ENCODE measurements at places on chromosomes 16 and 17.
A peak's percentile ranks its signal among the peaks of the same experiment; 100 is the strongest.

GRCh38 chr17:48351911-48352332 lies 78.1 kb downstream of the SKAP1 start:
- peak; percentile 53 for DNase-seq

- no peak for DNase-seq
Observed at GRCh38 chr16:11099672-11100205, 155.4 kb downstream of the CLEC16A start.

DNA sequence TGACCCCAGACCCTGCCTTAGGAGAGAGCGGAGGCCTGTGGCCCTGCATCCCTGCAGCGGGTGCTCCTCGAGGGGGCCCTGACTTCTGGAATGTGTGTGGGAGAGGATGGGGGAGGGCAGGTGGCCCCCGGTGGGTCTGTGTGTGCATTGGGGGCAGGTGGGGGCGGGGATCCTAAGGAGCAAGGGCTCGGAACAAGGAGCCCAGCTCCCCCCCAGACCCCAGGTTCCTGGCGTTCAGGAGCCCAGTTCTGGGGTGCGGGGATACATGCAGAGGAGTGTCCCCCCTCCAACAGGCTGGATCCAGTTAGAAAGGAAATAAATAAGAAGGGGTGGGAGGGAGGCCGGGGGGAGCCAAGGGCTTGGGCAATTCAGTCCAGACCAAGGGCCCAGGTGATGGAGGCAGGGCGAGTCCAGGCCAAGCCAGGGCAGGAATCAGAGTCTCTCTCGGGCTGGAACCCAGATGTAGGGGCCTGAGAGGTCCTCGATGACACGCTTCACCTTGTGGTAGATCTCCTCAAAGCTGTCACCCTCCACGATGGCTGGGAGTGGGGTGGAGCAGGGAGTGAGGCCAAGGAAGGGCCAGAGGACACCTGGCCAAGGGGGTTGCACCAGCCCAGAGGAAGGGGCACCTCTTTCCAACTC lies 11.2 kb upstream of the ASGR1 start:
- DNase-seq = no peak

GRCh38 chr16:21702276-21702675 lies 38.5 kb downstream of the OTOA start:
- DNase-seq = no peak

GRCh38 chr16:59899940-59900339 lies 1165.8 kb upstream of the GOT2 start:
- DNase-seq = no peak

GRCh38 chr17:73989671-73990070 lies 213.8 kb upstream of the RPL38 start:
- DNase-seq = no peak

DNA sequence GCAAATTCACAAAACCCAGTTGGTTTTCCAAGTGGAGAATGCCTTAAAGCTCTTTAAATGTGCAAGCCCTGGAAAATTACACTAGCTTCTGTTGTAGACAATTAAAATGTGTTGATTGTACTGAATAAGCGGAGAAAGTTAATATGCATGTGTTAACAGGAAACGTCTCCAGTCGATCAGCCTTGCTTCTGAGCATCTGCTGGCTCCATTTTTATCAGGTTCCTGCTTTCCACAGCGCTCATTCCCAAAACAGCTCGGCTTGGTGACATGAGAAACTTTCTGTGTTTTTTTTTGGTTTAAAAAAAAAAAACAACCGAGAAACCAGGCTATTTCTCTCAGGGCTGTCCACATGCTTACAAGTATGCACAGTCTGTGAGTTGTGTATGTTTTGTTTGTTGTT lies 60.7 kb downstream of the VPS35L start:
- DNase-seq = no peak

DNA sequence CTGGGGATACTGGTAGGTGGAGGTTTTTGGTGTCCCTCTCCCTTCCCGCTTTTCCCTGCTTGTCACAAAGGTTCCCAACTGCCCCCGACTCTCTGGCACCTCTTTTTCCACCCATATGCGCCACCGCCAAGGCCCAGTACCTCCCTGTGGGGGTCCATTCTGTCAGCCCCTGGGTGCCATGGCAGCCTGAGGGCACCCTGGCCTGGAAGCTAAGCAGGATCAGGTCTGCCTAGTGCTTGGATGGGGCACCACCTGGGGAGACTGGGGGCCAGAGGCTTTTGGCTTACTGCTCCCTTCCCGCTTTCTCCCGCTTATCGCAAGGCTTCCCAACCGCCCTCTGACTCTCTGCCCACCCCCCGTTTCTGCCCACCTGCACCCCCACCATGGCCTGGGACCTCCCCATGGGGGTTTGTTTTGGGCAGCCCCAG lies 2286.4 kb downstream of the TP53TG3F start:
- no peak for DNase-seq

- no peak for DNase-seq
Observed at GRCh38 chr16:24170407-24170806, 85.7 kb upstream of the CACNG3 start.

DNA sequence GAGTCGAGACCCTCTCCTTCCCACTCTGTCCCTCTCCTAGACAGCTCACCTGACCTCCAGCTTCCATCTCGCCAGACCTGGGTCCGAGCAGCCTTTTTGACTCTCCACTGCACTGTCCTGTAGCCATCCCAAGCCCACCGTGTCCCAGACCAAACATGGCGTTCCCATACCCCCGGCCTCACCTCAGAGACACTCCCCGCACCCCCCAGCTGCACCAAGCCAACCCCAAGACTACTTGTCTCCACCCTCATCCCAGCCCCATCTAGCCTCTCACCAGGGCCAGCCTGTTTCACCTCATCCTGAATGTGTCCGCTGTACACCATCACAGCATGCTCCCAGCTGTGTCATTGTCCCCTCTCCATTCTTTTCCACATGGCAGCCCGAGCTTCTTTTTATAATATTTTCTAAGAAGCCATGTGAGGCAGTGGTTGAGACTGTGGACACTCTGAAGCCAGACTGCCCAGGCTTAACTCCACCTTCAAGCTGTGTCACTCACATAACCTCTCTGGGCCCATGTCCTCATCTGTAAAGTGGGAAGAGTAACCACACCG lies 1.5 kb downstream of the MYO15A start:
- DNase-seq = no peak

- DNase-seq = peak; percentile 88
Observed at GRCh38 chr17:17568772-17569195, 22.7 kb downstream of the PEMT start.

GRCh38 chr16:85906349-85906748 lies 7.4 kb downstream of the IRF8 start:
- DNase-seq = no peak

DNA sequence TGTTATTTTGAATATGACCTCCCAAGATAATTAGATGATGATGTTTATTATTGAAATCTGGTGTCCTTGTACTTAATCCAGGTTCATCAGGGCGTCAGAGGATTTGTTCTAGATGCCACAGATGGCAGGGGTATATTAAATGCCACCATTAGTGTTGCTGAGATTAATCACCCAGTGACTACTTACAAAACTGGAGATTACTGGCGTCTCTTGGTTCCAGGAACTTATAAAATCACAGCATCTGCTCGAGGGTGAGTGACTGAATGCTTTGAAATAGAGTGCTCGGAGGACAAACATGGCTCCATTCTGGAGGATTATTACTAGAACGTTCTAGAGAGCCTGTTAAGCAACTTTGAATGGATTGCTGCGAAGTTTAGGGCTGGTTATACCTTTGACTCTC lies 33.5 kb upstream of the GOSR1 start:
- DNase-seq = no peak

DNA sequence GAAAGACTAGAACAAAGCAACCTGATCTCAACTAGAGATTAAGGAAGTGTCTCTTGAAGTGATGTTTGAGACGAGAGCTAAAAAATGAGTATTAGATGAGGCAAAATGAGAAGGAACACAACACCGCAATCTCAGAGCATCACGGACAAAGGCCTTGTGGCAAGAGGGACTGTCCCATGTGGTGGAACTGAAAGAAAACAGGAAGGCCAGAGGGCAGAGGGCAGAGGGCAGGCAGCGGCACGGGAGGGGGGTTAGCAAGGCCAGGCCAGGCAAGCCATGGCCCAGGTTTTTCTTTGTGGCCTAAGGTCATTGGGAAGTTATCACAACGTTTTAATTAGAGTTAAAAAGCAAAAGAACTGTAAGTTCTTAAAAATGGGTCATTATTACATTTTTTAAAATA lies 22.5 kb downstream of the RPA1 start:
- no peak for DNase-seq

- DNase-seq = no peak
Observed at GRCh38 chr16:78576941-78577340, 477.5 kb downstream of the WWOX start.

DNA sequence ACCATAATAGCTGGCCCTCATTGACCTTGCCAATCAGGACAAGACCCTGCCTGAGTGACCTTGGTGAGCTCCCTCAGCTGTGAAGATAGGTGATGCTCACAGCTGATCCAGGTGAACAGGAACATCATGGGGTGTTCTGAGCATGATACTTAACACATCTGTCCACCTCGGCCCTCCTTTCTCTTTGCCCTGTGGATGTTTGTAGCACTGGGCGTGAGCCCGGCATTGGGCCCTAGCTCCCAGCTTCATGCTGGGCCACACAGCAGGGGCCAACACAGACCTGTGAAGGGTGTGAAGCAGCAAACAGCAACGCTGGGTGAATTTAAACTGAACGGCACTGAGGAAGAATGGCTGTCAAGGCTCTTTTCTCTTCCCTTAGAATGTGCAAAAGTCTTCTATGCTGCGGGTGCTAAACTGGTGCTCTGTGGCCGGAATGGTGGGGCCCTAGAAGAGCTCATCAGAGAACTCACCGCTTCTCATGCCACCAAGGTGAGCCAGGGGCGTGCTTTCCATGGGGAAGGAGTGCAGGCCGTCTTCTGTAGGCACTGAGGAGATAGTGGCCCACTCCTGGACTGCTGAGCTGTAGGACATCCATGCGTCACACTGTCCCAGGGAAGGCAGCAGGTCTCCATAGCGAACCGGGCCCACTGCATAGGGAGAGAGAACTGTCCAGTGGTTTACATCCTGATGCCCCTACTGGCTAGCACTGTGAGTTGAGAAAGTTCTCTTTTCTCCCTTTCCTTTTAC lies 35.9 kb downstream of the TMEM11 start:
- no peak for DNase-seq

- DNase-seq = no peak
Observed at GRCh38 chr17:887551-888209, 91.9 kb downstream of the NXN start.

DNA sequence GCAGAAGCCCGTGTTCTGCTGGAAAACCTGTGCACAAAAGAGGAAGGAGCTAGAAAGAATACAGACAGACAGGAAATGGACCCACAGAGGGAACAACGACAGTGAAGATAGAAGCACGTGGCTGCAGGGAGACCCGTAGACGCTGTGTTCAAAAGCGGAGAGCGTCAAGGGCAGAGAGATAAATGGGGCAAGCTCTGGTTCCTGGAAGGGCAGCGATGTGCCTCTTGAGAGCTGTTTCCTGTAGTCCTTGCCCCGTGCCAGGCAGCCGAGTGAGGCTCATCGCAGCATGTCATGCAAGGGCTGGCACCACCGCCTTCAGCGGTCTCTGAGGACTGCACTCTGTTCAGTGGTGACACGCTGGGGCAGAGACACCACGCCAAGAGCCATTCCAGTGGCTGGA lies 43.6 kb upstream of the CACNG5 start:
- DNase-seq = no peak

DNA sequence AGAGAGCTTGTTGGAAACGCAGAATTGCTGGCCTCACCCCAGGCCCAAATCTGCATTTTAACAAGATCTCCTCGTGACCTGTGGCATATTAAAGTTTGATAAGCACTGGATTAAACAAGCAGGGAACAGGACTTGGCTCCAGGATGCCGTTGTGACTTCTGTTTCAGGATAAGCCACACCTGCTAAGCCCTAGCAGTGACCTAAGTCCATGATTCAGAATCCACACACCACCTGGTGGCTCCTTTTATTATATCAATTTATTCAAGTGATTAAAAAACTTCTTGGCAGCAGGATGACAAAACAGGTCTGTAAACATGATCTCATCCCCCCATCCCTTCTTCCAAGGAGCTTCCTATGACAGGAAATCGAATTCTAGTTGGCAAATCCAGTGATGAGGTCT lies 9.1 kb downstream of the NAGPA start:
- DNase-seq = peak; percentile 48

- no peak for DNase-seq
Observed at GRCh38 chr17:76783146-76783545, 45.2 kb downstream of the MFSD11 start.

DNA sequence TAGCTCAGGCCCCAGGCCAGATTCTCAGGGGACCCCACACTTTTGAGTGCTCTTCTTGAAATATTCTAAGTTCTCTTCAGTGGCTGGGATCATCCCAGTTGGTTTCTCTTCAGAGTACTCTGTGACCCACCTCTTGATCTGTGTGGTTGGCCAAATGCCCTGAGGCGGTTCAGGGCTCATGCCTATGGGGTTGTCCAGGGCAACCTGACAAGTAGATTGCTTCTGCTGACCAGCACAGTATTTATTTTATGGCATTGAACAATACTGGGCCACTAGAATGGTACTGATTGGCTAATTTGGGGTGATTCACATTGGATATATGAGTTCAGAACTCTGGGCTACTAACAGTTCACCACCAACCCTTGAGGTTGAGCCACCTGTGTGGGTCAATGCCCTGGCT lies 7.4 kb upstream of the GOSR2 start:
- no peak for DNase-seq

- DNase-seq = no peak
Observed at GRCh38 chr17:47800686-47801085, 20.9 kb downstream of the OSBPL7 start.

GRCh38 chr17:81050645-81051625 lies 16.0 kb downstream of the BAIAP2 start:
- no peak for DNase-seq

DNA sequence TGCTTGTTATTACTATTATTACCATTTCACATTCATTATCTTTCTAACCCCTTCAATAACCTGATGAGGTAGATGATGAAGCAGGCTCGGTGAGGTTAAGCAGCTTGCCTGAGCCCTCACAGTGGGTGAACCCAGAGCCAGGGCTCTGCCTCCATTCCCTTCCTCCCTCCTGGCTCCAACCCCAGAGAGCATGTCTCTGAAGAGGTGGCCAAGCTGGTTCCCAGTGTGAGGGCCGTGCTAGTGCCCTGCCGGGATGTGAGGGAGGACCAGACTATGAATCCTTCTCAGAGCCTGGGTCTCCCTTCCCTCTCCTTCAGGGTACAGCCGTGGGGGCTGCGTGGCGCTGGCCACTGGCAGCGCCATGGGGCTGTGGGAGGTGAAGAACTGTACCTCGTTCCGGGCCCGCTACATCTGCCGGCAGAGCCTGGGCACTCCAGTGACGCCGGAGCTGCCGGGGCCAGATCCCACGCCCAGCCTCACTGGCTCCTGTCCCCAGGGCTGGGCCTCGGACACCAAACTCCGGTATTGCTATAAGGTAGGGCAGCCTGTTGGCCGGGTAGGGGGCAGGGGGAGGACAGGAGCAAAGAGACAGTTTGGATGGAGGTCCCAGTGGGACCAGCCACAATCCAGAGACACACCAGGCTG lies 49.6 kb downstream of the MRC2 start:
- DNase-seq = no peak

GRCh38 chr17:57114085-57114673 lies 29.1 kb downstream of the AKAP1 start:
- DNase-seq = peak; percentile 79

- DNase-seq = no peak
Observed at GRCh38 chr16:87528690-87529579, 36.1 kb upstream of the ZCCHC14 start.
